ENCODE measurements at places on chromosomes 5 and 9.

- DNase-seq: no peak
Measured at GRCh38 chr5:171555160-171555559, 135.7 kb downstream of the FGF18 start.

DNA sequence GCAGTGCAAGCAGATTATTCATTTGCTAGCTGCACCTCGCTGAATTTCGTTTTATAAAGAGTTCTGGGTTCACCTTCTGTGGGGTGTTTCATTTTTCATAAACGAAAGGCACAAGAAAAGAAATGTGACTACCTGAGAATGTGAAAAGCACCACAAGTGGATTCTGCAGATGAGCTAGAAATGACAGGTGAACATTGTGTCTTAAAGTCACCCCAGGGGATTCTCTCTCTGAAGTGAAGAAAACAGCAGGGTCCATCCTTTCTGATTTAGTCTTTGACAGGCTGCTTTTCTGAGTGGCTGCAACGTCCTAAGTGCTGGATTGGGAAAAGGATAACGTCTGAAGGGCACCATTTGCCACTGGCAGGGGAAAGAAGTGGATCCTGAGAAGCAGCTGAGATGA is 469.3 kb downstream of the SPATA31D1 start:
- DNase-seq: no peak

GRCh38 chr9:35367451-35367850 is 122.5 kb upstream of the RUSC2 start:
- no peak for DNase-seq

GRCh38 chr5:59332236-59332973 is 561.1 kb downstream of the PDE4D start:
- DNase-seq: no peak

- DNase-seq: no peak
Measured at GRCh38 chr5:72325566-72326305, 5.6 kb downstream of the PTCD2 start.

- no peak for DNase-seq
Measured at GRCh38 chr9:136851941-136852663, at the start of gene MAMDC4. Gene MAMDC4, plus strand, starts transcription at chr9:136852346. Its CDS starts 71 bp downstream, at chr9:136852417.

DNA sequence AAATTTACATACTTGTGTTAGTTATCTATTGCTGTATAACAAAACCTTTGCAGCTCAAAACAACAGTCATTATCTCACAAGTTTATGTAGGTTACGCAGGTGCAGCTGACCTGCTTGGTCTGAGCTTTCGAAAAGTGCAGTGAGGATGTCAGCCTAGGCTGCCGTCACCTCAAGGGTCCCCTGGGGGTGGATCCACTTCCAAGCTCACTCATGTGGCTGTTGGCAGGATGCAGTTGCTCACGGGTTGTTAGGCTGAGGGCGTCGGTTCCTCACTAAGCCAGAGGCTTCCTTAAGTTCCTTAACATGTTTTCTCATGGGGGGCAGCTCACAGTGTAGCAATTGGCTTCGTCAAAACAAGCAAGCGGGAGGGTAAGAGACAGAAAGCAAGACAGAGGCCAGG is 139.8 kb downstream of the DOCK8 start:
- no peak for DNase-seq

GRCh38 chr9:115855458-115856133 is 298.0 kb upstream of the PAPPA start:
- no peak for DNase-seq

DNA sequence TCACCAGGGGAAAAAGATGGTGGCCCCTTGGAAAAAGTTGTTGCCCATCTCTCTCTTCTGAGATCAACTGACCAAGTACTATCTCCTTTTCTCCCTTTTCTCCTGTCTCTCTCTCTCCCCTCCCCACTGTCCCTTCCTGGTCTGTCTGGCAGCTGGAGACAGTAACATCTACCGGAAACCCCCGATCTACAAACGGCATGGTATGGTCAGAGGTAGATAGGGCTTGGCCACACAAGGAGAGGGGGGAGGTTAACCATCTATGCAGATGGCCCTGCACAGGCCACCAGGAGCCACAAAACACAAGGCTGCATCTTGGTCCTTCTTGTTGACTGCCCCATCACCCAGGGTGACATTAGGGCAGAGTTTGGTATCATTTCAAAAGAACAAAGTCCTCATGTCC is 29.3 kb upstream of the AFAP1L1 start:
- DNase-seq: no peak

DNA sequence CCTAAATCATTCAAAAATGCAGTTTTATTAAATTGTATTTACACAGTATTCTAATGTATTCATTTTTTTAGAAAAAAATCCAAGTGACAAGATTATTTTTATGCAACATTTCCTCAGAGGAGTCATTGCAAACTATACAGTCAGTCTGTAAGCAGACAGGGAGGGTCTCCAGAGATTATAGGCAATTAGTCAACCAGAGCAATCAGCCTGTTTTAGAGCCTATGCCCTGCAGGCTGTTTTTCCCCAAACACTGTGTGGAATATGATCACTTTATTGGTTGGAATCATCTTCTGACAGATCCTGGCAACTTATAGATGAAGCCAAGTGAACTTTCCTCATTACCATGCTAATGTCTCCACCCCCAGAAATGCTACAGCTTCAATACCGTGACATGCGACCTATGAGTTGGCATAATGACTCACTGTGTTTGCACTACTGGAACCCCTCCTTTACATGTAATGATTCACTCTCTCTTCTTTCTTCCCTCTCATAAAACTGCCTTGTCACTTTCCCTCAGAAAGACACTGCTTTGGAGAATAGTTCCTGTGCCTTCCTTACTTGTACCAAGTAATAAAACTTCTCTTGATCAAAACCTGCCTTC is 577.7 kb upstream of the FTMT start:
- no peak for DNase-seq

GRCh38 chr5:148343046-148343407 is 7.7 kb downstream of the SPINK9 start:
- no peak for DNase-seq

All from hypothalamus (tissue), 51 donors.